ENCODE measurements at places on chromosomes 7 and 10. TPM values are rescaled to one million over a fixed set of nuclear protein-coding genes. Genes with fewer than 3 reads are reported as not detected.

GRCh38 chr10:118564652-118565051 is 30.8 kb downstream of the PRLHR start:
- DNase-seq, result no peak

- no peak for DNase-seq
Observed at GRCh38 chr10:122224159-122224558, 46.9 kb upstream of the BTBD16 start.

Gene RARRES2
- 12.8 TPM for total RNA-seq

DNA sequence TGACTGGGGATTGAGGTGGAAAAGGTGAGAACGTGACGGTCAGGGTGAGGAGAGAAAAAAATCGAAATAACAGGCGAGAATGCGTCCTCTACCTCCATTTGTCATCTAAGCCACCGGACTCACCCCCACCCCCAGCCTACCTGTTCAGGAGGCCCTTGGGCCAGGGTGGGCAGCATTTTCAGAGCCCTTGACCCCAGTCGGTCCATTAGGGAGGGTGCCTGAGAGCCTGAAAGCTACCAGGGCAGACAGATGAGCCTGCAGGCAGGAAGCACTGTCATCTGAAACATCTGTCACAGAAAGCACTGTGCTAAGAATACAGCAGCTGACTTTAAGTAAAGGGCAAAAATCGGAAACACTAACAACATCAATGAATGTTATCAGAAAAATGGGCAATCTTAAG is 47.0 kb downstream of the MAD1L1 start:
- no peak for DNase-seq

- DNase-seq, result no peak
Observed at GRCh38 chr10:90937645-90938258, 16.9 kb upstream of the ANKRD1 start.

Gene NEURL1
- 0.18 TPM for total RNA-seq

All from suprapubic skin (tissue), 4 donors.